ENCODE measurements at places on chromosomes 5 and 9.

DNA sequence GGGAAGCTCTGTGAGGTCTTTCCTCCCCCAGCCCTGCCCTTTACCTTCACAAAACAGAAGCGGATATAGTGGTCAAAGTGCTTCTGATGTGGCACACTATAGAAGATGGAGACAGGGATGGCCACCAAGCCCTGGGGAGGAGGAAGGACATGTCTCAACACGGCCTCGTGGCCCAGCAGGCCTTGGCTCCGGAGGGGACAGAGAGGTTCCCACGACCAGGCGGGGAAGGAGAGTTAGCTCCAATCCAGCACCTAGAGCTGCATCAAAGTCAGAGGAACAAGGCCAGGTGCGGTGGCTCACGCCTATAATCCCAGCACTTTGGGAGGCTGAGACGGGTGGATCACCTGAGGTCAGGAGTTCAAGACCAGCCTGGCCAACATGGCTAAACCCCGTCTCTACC lies 4.1 kb upstream of the SPOUT1 start:
- no peak for DNase-seq

- no peak for DNase-seq
Measured at GRCh38 chr5:119063579-119064379, 7.1 kb upstream of the DMXL1 start.

DNA sequence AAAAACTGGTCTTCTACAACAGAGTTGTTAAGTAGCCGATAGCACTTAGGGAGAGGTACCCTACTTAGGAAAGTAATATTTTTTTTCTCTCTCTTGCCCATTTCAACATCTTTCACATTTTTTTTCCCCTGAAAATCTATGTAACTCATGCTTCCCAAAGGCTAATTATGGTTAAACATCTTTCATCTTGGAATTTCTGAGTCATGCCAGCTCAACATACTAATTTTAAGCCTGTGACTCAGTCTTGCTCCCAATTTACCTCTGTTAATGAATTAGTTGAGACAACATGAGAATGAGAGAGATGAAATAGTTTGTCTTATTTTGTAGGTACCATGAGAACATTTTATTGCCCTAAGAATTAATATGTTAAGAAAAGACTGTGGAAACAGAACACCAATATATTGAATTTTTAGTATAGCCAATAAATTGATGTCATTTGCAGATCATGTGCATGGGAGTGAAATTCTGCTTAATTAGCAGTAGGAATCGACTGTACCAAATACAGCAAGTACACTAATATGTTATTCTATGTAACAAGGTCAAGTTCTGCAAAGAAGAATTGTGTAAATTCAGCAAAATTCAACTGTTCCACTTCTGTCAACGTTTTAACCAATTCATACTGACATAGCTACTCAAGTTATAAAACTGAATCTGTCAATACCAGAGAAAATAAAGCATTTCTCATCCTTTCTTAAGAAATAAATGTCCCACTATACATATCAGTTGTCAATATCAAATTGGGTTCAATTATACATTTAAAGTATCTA lies 550.0 kb downstream of the PTPRD start:
- no peak for DNase-seq

GRCh38 chr5:17087035-17087434 lies 130.4 kb upstream of the BASP1 start:
- no peak for DNase-seq

- DNase-seq: no peak
Measured at GRCh38 chr5:139852696-139853095, 57.1 kb downstream of the PSD2 start.

GRCh38 chr9:137774775-137775386 lies 102.7 kb upstream of the CACNA1B start:
- no peak for DNase-seq

DNA sequence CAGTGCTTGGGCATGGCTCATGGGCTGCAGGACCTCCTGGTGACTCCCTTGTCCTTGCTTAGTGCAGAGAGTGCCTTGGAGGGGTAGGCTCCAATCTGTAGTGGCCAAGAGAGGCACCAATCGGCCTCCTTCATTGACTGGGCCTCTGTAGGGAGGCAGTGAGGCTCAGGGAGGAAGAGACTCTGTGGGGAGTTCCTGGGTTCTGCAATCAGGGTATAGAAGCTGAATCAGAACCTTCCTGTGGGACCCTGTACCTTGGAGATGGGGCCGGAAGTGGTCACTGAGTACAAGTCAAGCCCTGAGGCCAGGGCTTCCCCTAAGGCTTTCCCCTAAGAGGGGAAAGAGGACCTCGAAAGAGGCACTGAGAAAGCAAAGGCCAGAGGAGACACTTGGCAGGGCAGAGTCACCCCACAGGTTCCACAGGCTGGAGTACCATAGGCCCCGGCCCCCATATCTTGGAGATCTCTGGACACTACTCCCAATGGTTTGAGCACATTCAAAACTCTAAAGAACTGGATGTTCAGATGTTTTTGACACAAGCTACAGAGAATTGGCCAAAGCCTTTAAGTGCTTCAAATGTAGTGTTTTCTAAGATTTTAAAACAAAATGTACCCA lies 190.5 kb downstream of the HSPA4 start:
- no peak for DNase-seq

GRCh38 chr9:128588581-128589233 lies 36.3 kb downstream of the SPTAN1 start:
- no peak for DNase-seq

DNA sequence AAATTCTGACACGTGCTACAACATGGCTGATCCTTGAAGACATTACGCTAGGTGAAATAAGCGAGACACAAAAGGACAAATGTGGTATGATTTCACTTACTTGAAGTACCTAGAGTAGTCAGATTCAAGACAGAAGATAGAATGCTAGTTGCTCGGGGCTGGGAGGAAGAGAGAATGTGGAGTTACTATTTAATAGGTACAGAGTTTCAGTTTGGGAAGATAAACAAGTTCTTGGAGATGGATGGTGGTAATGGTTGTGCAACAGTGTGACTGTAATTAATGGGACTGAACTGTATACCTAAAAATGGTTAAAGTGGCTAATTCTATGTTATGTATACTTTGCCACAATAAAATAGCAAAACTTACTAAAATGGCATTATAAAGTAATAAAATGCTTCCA lies 34.4 kb downstream of the PAM start:
- no peak for DNase-seq

DNA sequence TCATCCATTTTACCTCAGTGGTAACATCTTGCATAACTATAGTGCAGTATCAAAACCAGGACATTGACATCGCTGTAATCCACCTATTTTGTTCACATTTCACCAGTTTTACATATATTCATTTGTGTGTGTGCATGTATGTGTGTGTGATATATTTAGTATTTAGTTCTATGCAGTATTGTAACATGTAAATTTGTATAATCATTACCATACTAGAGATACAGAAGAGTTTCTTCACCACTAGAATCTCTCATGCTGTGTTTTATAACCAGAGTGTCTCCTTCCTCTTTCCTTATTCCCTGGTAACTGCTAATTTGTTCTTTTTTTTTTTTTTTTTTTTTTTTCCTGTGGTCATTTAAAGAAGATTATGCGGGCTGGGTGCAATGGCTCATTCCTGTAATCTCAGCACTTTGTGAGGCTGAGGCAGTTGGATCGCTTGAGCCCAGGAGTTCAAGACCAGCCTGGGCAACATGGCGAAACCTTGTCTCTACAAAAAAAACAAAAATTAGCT lies 11.0 kb downstream of the RASA1 start:
- DNase-seq: no peak

- DNase-seq: no peak
Measured at GRCh38 chr5:78771260-78772205, 123.0 kb upstream of the LHFPL2 start.

- DNase-seq: no peak
Measured at GRCh38 chr9:134869554-134870300, 10.9 kb upstream of the FCN2 start.

GRCh38 chr9:101119206-101119819 lies 90.8 kb downstream of the PLPPR1 start:
- no peak for DNase-seq

DNA sequence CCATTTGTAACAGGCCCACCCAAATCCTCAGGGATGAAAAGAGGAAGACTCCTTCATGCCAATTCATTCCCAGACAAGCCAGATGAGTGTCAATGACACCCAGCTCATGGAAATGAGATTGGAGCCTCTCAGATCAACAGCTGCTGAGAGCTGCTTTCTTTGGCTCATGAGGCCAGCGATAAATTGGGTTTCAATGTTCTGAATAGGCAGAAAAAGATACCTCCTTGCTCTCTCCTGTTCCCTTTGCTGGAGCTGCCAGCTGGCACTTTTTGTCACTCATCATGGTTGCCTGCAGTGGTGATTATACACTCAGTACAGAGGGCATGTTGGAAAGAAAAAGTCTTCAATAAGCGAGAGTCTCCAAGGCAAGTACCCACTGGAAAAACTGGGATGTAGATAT lies 47.1 kb downstream of the SH3RF2 start:
- no peak for DNase-seq

- peak; percentile 41 for DNase-seq
Measured at GRCh38 chr5:134874831-134875655, 872 bp downstream of the TXNDC15 start.

DNA sequence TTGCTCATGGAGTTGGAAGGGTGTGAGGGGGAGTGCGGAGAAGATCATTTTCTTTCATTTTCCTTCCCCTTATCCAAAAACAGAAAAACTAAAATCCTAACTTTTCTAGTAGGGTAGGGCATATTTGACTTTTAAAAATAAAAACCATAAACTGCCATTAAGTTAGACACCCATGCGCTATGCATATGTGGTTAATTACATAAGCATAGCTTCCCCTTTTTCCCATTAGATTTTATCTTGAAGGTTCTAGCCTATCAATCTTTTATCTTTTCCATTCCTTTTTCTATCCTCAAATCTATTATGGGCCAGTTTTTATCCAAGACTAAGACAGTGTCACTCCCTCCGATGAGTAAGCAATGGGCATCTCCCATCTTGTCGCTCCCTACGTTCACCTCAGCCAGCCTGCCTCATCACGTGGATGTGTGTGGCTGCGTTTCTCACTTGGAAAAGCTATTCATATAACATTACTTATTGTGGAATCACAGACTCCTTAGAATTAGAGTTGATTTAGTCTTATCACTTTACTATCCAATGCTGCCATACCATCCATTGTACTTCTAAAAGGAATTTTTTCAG lies 49.2 kb downstream of the PCSK5 start:
- no peak for DNase-seq

DNA sequence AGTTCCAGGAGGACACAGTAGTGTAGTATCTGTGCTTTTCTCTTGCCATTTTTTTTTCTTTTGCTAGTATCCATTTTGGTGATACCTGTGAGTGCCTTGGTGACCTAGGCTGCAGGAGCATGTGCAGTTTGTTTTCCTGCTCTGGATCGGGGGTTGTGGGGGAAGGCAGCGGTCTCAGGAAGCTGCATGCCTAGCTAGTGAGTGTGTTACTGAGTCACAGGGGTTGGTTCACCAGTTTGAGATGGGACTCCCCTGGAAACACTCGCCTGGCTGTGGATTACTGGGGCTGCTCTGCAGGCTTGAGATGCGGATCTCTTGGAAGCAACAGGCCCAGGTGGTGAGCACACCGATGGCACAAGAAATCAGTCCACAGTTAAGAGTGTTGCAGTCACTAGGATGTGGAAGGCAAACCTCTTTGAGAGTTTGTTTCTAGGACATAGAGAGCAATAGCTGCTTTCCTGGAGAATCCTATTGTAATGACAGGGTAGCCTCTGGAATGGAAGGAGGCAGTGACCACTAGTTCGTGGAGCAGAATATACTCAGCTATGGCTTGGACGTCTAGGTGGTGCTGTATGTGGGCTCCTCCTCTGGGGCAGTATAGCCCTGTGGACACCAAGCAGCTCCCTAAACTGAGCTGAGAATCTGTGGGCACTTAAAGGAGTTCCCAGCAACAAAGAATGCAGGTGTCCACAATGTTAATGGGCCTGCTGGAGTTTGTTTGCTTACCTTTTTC lies 20.0 kb upstream of the SPATA31E1 start:
- DNase-seq: no peak

DNA sequence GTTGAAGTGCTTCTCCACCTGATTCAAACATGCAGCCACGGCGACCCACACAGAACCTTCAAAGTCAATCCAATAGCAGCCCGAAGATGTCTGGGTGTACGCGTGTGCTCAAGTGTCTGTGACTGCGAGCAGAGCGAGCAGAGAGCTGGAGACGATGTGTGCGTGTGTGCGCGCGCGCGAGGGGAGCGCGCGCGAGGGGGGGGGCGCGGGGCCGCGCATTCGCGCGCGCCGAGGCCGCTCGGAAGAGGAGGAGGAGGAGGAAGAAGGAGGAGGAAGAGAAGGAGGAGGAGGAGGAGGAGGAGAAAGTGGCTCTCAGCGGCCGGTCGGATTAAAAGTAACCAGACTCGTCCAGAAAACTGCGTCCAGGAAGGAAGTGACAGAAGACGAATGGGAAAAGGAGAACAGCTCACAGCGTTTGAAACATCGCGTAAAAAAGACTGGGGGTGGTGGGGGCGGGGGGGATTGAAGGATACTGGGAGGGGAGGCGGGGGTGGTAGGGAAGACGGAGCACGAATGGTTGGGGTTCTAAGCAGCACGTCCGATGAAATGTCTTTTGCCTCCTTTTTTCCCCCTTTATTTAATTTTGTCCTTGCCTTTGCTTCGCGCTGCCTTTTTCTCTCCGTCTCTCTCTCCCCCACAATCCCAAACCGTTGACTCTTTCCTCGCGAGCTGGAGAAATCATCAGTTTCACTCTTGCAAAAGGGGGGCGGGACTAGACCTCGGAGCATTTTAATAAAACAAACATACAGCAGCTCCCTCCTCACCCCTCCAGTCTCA lies at the start of gene MEF2C:
MEF2C (minus strand) TSS at position 126 of the 777 bp plus-strand sequence. CDS start 59,396 bp downstream, outside the sequence.
- DNase-seq: peak; percentile 1

DNA sequence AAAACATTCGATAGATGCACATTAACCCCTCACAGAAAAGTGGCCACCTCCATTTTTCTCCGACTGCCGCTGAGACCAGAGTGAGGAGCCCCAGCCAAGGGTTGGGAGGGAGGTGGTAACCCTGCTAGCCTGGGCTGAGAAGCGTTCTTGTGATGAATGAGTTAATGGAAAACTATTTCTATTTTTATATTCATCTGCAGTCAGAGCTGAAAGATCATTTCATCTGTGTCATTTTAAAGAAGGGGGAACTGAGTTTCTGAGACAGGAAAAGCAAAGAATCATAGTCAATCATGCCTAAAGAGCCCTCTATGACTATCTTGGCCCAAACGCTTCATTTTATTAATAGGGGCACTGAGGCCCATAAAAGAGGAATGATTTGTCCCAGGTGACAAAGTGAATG lies 229.5 kb downstream of the PAPPA start:
- DNase-seq: no peak

DNA sequence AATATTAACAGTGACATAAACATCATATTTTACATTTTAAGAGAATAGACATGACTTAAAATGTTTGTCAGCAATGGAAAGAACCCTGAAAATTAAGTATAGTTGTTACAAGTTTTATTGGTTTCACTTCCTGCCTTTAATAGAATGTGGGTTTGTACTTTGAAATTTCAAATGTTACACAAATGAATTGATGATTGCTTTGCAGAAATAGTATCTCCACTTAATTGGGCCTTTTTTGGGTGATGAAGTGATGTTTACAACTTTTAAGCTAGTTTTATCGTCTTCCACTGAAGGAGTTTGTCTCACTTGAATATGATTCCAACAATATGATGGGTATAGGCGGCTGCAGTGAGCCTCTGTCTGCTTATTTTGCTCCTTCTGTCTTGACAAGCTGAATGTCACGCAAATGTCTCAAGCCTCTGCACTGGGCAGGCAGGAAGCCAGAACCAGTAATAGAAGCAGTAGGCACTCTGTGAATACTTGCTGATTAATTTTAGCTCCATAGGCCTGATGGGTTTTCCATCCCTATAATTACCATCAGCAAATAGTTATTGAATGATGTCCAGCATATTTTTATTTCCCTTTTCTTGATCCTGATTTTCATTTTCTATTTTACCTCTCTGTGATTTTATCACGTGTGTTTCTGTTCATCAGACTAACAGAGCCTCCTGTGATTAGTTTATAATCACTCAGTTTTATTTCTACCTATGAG lies 10.6 kb upstream of the NR3C1 start:
- DNase-seq: no peak

GRCh38 chr9:136109351-136110081 lies 9.2 kb downstream of the TMEM250 start:
- DNase-seq: peak; percentile 85

Data from stimulated activated naive CD4-positive, alpha-beta T cell (primary cell).